ENCODE measurements at places on chromosomes 13 and 19.

GRCh38 chr19:1141944-1142343, 32.1 kb downstream of the SBNO2 start:
- no peak for DNase-seq

- DNase-seq: no peak
Observed at GRCh38 chr13:44046428-44046827, 166.7 kb downstream of the LACC1 start.

DNA sequence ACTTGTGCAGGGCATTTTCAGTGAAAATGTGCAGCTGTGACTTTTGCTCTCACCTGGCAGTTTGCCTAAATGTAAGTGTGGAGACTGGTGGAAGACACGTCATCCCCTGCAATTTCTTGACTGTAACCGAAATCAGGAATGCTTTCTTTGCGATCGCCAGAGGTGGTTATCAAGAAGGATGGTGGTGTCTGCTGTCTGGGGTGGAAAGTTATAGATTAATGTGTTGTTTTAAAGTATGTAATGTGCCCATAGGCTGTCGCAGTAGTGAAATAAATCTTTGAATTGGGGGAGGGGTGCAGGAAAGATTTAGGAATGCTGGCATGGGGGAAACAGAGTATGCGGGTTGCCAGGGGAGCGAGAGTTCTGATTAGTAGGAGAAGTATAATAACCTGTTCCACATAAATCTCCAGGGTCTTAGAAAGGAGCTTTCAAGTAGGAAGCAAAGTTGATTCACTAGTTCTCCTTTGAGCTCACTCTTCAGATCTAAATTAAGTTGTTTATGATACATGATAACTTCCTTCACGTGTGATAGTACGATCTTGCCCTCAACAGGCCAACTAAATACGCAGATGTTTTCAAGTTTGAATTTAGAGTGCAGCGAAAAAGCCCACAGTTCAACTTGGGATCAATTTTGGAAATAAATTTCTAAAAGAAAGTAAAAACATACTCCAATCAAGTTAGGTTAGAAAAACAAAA, 1520.0 kb upstream of the SLC10A2 start:
- no peak for DNase-seq

- DNase-seq: no peak
Observed at GRCh38 chr13:99548448-99548847, 47.2 kb downstream of the TM9SF2 start.

GRCh38 chr13:98650396-98651107, 73.6 kb upstream of the STK24 start:
- no peak for DNase-seq

- DNase-seq: no peak
Observed at GRCh38 chr13:104984296-104984818, 1551.1 kb downstream of the EFNB2 start.

DNA sequence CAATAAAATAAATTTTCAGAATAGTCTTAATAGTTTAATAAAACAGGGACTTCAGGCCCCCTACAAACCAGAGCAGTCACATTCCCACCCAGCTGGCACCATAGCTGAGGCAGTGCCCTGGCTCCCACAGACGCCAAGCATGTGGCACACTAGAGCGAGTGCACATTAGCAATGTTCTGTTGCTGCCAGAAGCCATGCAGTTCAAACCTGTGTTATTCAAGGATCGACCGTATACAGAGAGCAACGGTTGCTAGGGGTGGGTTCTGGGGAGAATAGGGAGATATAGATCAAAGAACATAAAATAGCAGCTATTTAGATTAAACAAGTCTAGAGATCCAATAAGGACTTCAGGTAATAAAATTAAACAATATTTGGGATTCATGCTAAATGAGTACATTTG, 419.3 kb upstream of the KLHL1 start:
- no peak for DNase-seq

GRCh38 chr13:114132419-114133121, at the start of gene RASA3:
TSS of gene RASA3 (minus strand) at chr13:114132623. CDS start at chr13:114132489, 134 bp downstream.
- DNase-seq: peak; percentile 95

DNA sequence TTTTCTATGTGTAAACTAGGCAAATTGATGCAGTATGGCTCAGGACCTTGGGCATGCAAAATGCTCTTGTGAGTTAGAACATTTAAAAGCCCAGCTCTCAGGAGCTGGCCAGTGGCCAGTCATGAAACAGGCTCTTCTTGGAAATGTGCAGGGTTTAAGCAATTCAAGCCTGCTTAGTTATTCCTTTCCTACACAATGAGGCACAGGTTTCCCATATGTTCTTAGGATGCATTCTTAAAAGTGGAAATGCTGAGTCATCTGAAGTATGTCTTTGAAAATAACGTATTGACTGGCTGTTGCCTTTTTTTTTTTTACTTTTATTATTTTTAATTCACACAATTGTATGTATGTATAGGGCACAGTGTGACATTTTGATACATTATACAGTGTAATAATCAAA, 300.7 kb downstream of the SLC7A1 start:
- no peak for DNase-seq

- no peak for DNase-seq
Observed at GRCh38 chr13:96025283-96025682, 27.9 kb downstream of the UGGT2 start.

GRCh38 chr13:95099541-95099940, 201.7 kb downstream of the ABCC4 start:
- no peak for DNase-seq

DNA sequence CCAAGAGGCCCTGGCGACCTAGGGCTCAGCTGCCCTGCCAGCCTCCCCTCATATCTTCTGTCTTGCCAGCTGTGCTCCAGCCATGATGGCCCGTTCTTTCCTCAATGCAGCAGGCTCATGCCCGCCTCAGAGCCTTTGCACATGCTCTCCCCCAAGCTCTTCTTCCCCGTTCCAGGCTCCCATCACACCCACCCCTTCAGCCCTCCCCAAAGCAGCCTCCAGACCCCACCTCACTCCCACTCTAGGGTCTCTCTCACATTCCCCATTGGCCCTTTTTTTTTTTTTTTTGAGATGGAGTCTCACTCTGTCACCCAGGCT, 29.9 kb upstream of the ATP1A3 start:
- DNase-seq: no peak

DNA sequence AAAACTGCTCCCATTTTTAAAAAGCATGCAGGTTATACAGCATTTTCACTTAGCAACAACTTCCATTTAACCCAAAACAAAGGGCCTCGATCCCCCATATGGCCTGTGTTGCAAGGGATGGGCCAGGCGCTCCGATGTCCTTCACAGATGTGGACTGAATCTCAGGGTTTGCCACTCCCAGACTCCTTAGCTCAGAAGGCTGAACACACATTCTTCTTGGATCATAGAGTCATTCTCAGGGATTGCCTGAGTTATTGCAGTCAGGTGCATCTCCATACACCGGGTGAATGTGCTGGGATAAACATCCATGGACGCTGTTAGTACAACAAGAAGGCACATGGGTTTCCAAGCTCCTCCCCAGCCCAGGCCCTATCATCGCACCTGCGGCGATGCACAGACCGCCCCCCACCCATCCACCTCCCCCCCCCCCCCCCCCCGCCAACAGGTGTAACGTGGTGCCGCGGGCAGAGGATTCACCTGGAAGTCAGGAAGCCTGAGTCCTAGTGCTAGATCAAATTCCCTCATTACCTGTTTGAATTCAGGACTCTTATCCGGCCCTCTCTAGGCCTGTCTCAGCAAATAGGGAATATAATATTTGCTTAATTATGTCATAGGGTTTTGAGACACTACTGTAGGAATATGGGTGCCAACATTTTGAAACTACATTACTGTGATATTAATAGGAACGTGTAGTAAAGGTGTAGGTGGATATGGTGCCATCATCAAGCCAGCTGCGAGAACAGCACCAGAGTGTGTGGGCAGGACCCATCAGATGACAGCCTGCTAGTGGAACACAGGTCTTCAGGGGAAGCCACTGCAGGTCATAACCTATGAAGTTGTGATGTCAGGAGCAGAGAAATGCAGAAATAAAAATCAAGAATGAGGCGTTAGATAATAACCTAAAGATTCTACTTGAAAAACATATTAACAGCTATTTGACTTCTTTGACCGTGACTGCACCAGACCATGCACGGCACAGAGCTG, 110.9 kb downstream of the SACS start:
- no peak for DNase-seq

DNA sequence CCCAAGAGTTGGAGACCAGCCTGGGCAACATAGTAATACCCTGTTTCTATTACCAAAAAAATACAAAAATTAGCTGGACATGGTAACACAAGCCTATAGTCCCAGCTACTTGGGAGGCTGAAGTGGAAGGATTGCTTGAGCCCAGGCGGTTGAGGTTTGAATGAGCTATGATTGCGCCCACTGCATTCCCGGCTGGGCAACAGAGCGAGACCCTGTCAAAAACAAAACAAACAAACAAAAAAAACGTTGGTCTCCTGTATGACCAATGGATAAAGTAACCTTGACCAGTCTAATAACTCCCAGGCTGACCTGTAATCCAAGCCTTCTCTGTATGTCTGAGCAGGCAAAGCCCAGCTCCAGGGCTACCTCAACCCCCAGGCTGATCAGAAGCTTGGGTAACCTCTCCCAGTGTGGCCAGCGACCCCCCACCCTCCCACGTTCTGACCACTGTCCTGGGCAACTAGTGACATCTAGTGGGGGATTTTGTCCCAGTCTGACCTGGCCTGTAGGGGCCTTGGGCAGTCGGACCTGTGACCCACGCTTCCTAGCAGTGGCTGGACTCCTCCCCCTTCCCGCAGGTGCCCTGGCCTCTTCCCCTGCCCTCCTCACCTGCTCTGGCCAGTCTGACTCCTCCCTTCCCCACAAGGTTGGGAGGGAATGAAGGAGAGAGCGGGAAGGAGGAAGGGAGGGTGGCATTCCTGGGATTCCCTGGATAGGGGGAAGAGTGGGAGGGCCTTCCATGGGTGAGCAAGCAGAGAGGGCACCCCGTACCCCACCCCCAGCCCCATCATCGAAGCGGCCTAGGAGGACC, 1.0 kb upstream of the BCAM start:
- DNase-seq: peak; percentile 87

DNA sequence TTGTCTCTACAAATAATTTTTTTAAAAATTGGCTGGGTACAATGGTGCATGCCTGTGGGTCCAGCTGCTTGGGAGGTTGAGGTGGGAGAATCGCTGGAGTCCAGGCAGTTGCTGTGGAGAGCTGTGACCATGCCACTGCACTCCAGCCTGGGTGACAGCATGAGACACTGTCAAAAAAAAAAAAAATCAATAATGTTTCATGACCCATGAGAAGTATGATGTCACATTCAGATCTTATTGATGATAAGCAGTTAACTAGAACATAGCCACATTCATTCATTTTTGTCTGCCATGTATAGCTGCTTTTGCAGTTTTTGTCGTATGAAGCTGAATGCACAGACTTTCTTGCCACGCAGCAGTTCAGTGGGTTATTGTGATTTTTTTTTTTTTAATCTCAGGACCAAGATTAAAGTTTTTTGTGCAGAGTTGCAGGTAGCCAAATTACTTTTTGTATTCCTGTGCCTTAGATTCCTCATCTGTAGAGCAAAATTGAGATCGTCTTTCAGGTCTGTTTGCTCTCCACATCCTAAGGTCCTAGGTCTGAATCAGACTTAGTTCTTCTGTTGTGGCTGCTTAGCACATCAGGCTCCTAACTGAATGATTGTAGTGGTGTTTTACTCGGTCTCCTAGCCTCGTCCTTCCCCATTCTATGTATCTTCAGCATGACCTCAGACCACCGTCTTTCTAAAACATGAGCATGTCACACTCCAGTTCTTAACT, 145.2 kb downstream of the GGACT start:
- no peak for DNase-seq

DNA sequence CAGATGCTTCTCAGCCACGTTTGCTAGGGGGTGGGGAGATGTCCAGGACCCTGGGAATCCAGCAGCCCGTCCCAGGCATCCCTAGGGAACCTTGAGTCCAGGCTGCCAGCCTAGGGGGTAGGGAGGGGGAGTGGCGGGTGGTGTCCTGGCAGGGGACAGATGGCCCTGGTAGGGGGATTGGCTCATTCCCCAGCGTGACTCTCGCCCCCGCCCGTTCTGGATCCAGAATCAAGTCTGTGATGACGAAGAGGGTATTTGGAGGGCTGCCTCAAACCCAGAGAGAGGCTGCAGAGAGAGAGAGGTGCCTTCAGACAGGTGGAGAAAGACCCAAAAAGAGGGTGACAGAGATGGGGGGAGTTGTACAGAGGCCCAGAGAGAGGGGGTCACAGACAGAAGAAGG, 4.1 kb downstream of the SLC17A7 start:
- DNase-seq: no peak

DNA sequence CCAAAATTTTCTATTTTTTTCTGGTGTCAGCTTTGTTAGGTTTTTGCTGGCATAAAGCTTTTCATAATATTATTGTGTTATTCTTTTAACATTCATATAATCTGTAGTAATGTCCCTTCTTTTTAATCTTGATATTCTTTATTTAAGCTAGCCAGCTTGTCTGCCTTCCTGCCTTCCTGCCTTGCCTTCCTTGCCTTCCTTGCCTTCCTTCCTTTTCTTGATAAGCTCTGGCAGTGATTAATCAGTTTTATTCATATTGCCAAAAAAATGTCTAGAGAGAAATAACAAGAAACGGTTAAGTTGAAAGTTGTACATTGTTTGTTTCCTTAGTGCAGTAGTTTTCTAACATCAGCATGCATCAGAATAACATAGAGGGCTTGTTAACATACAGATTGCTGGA, 257.5 kb downstream of the MAB21L1 start:
- DNase-seq: no peak

DNA sequence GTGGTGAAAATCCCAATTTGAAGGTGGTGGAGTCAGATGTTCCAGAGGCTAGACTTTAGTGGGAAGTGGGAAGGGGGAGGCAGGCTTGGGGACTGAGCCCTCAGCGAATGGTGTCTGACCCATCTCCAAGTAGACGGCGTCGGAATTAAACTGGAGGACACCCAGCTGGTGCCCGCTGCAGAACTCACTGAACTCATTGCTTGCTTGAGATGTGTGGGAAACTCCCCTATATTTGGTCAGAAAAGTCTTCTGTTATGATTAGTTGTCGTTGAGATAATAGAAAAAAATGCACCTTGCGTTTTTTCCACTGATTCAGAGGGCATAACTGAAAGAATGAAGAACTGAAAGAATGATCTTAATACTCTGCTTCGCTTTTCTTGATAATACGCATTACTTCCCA, 871 bp upstream of the ZNF583 start:
- DNase-seq: peak; percentile 16

- DNase-seq: no peak
Observed at GRCh38 chr19:10764340-10764894, 46.5 kb downstream of the DNM2 start.

DNA sequence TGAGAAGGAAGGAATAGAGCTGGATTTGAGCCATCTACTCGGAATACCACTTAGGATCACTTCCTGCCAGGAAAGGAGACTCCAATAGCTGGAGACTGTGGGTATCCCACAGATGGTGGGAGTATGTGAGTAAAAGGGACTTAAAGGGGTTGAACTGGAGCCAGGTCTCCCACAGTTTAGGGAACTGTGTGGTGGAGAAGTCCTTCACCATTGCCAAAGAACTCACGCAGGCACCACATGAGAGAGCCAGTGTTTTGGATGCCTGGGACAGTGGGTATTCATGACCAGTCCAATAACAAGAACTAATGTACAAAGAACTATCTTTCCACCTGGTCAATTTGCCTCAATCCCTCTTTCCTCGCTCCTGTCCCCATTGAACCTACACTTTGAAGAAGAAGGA, 24.4 kb upstream of the MYCBP2 start:
- no peak for DNase-seq

- DNase-seq: no peak
Observed at GRCh38 chr19:51676566-51677083, 16.5 kb upstream of the SPACA6 start.
